ENCODE measurements at places on chromosomes 13 and 19.

DNA sequence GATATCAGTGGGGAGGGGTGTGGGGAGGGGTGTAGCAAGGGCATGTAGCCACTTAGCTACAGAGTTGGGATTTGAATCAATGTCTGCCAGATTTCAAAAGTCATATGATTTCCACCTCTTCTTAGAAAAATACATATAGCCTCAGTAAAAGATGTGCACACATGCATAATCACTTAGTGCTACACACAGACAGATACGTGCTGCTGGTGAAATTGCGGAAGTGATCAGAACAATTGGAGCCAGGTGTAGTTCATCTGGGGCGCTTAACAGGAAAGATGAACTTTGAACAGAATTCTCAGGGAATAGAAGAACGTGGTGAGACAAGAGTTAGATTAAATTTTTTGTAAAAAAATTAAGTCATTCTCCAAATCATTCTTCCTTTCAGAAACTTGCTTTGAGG is 333.1 kb downstream of the KCNRG start:
- no peak for DNase-seq

GRCh38 chr13:73943137-73943964 is 190.9 kb downstream of the KLF12 start:
- no peak for DNase-seq

- DNase-seq: no peak
Measured at GRCh38 chr13:64753233-64754000, 2476.7 kb downstream of the PCDH9 start.

GRCh38 chr13:113636266-113636963 is 21.6 kb downstream of the ATP4B start:
- no peak for DNase-seq

DNA sequence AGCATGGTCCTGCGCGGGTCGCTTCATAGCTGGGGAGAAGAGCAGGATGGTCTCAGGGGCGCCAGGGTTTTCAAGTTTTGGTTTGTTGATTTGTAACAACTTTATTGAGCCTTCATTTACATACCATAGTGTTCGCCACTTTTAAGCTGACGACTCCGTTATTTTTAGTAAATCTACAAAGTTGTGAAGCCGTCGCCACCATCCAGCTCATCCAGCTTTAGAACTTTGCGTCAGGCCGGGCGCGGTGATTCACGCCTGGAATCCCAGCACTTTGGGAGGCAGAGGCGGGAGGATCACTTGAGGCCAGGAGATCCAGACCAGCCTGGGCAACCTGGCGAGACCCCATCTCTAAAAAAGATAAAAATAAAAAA is 404 bp downstream of the C19orf44 start:
- DNase-seq: no peak

DNA sequence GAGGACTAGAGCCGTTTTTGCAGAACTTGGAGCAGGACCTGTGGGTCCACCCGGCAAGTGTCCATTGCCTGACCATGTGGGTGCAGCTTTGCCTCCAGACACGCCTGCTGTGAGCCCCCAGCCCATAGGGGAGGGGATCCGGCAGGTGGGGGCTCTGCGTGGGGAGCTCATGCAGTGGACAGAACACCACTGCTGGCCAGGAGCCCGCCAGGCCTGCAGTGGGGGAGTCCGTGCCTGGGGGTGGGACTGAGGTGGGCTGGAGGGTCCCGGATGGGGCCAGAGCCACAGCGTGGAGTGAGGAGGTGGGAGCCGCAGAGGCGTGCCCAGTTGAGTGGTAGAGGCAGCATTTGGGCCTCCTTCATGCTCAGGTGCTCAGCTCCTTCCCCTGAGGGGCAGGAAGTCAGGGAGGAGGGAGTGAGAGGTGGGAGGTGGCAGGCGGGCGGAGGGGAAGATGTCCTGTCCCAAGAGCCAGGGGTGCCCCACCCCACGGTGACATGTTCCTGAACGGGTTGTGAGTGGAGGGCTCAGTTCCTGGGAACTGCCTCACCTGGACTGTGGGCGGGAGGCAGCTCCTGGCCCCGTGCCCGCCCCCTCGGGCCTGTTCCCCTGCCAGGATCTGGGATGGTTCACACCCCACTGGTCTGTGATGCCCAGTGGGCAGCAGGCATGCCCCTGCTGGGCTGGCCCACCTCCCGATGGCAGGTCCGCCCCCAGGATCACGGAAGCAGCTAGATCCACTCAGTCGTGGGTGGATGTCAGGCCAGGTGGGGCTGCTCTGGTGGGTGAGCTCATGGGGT is 8.8 kb downstream of the ADAT3 start:
- DNase-seq: no peak
